Stimulated activated memory B cell treated with anti-CD40 and anti-IgM and Interleukin-4, amounts not matched to agents 10 μg/mL and 1 μg/mL and 100 μg/mL, for 72 hours (primary cell): ENCODE measurements at places on chromosomes 2 and 18.
A peak's percentile ranks its signal among the peaks of the same experiment; 100 is the strongest.

GRCh38 chr2:135121016-135121657 lies 69.0 kb downstream of the RAB3GAP1 start:
- no peak overlapping the region for H3K4me3 ChIP-seq
- no peak for ATAC-seq
- no peak overlapping the region for H3K27ac ChIP-seq
- H3K36me3 ChIP-seq, result peaks cover 51% of the 10 kb centered on the region

DNA sequence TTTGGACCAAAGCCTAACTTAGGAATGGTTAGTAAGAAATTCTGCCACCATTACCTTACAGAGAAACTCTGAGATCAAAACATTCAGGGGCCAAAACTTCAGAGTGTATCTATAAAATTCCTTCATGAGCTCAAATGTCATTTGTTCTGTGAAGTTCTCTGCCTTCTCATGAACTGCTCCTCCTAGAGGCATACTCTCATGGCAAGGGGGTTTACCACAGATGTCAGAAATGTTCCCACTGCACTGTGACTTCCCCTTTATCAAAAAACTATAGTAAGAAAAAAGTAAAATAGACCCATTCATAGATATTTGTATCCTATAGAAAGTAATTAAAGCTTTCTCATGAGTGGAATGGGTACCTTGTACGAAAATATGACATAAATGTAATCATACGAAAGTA lies 68.5 kb downstream of the USP40 start:
- H3K4me1 ChIP-seq, result peaks cover 22% of the 10 kb centered on the region
- H3K27me3 ChIP-seq, result no peaks in the 10 kb centered on the region
- H3K4me3 ChIP-seq, result no peak overlapping the region
- peak overlapping the region; percentile 18 for H3K27ac ChIP-seq
- H3K36me3 ChIP-seq, result peaks cover 53% of the 10 kb centered on the region

GRCh38 chr2:240192661-240193060 lies 52.2 kb upstream of the OTOS start:
- H3K4me1 ChIP-seq, result no peaks in the 10 kb centered on the region
- H3K4me3 ChIP-seq, result no peak overlapping the region
- no peak for ATAC-seq

DNA sequence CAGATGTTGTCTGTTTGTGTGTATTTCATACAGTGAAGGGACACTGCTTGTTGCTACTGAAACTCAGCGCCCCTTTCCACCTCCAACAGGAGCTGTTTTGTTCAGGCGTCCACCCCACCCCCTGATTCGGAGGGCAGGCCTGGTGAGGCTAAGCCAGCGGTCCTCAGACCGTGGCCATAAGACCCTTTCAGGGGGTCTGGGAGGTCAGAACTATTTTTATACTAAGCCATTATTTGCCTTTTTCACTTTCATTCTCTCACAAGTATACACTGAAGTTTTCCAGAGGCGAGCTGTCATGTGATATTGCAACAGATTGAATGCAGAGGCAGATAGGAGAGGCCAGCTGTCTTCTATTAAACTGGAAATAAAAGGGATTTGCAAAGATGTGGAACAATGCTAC lies 39.7 kb upstream of the IGFBP5 start:
- H3K4me3 ChIP-seq, result no peak overlapping the region
- ATAC-seq, result no peak
- H3K27me3 ChIP-seq, result peaks cover 23% of the 10 kb centered on the region
- no peaks in the 10 kb centered on the region for H3K4me1 ChIP-seq

DNA sequence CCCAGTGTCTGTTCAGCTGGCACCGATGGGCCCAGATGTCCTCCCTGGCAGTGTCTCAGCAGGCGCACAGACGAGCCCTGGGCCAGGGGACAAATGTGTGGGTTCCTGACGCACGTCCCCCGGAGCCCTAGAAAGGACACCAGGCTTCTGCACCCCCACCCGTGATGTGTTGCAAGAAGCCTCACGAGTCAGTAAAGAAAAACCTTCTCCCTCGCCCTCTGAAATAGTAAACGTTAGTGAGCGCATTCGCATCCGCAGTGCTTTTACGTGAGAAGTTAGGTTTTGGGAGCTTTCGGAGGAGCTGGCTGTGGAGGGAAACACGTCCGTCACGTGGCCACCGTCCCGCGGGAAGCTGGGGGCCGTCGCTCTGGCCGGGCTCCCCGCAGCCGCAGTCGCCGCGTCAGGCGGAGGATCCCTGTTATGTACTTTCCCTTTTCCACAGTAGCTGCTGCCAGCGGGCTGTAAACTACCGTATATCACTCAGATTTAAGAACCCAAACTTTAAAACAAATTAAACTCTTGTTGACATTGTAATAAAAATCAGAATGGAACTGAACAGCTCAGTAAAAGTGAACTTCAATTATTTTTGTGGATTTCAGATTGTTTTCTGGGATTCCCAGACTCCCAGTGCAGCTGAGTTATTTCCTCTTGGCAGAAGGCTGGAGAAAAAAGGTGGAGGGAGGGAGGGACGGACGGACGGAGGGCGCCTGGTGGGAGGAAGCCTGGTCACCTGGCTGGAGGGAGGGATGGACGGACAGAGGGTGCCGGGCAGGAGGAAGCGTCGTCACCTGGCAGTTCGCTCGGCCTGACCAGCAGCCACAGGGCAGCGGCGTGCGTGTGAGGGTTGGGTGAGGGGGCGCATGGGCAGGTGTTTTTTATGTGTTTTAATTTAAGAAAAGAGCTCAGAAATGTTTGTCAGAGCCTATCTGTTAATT lies 112.1 kb downstream of the NFATC1 start:
- ATAC-seq, result no peak
- peaks cover 53% of the 10 kb centered on the region for H3K36me3 ChIP-seq
- H3K27ac ChIP-seq, result peak overlapping the region; percentile 94
- peak overlapping the region; percentile 68 for H3K4me3 ChIP-seq

- H3K27ac ChIP-seq, result no peak overlapping the region
- no peaks in the 10 kb centered on the region for H3K4me1 ChIP-seq
- H3K36me3 ChIP-seq, result no peaks in the 10 kb centered on the region
- no peak overlapping the region for H3K4me3 ChIP-seq
Observed at GRCh38 chr2:100833331-100833730, 13.4 kb downstream of the NPAS2 start.

- H3K4me1 ChIP-seq, result no peaks in the 10 kb centered on the region
- no peak for ATAC-seq
- no peaks in the 10 kb centered on the region for H3K27me3 ChIP-seq
- peaks cover 4% of the 10 kb centered on the region for H3K36me3 ChIP-seq
- no peak overlapping the region for H3K27ac ChIP-seq
- H3K4me3 ChIP-seq, result no peak overlapping the region
Observed at GRCh38 chr2:29207352-29208148, 92.3 kb downstream of the CLIP4 start.

GRCh38 chr2:76839826-76840225 lies 682.4 kb downstream of the LRRTM4 start:
- no peak overlapping the region for H3K27ac ChIP-seq
- no peaks in the 10 kb centered on the region for H3K4me1 ChIP-seq
- no peak for ATAC-seq

DNA sequence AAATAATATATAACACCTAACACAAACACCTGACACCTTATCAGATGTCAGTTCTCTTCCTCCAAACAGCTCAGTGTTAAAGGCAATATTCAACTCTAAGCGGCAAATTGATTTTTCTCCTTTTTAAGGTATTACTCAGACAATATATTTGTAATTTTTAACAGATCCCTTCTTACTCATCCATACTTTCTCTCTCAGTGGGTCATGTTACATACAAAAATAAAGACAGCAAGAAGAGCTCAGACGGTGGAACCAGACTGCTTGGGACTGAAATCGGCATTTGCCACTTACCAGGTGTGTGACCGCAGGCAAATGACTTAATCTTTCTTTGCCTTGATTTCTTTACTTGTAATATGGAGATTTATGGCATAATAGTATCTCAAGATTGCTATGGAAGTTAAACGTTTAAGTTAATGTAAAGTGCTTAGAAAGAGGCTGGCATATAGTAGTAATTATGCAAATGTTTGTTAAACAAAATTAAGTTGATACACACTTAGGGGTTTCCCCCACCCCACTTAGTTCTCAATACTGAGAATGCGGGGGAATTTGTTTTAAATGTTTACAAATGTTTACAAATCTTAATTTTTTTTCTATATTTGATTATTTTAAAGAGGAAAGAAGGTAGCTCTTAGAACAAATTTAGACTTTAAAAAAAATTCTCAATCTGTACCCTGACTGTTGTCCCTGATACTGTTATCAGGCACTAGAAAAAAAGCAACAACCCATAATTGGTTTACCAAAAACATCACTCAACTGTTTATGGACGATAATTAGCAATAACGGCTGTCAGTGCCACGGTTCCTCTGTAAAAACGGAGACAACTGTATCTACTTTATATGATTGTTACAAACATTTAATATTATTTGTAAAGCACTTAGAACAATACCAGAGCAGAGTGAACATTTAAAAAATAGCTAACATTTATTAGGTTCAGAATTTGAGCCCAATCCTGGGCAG lies 25.6 kb downstream of the MAP3K2 start:
- ATAC-seq, result no peak
- no peaks in the 10 kb centered on the region for H3K27me3 ChIP-seq
- H3K4me3 ChIP-seq, result no peak overlapping the region
- H3K27ac ChIP-seq, result no peak overlapping the region

DNA sequence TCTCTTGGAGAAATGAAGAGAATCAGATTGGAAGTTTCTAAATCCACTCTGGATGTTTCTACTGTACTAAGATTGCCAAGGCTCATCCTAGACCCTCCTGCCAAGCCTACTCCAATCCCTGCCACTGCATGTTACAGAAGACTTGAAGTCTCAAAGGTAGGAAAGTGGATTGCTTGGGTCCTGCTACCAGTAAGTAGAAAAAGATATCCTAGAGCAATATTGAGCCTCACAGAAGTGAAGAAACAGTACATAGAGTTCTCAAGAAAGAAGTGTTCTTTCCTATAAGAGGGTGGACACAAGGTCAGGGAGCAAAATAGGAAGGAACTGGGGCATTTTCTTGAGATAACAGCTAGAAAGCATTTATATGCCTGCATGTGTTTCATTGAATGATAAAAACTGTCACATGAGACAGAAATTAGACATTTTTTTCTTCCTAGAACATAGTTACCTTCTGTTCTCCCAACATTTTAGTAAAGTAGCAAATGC lies 232.9 kb downstream of the RBM43 start:
- no peaks in the 10 kb centered on the region for H3K36me3 ChIP-seq
- ATAC-seq, result no peak
- no peak overlapping the region for H3K27ac ChIP-seq
- no peaks in the 10 kb centered on the region for H3K4me1 ChIP-seq
- H3K27me3 ChIP-seq, result no peaks in the 10 kb centered on the region

- no peak overlapping the region for H3K4me3 ChIP-seq
- no peaks in the 10 kb centered on the region for H3K27me3 ChIP-seq
- no peaks in the 10 kb centered on the region for H3K4me1 ChIP-seq
- no peaks in the 10 kb centered on the region for H3K36me3 ChIP-seq
- no peak overlapping the region for H3K27ac ChIP-seq
- no peak for ATAC-seq
Observed at GRCh38 chr2:53362934-53363333, 404.7 kb upstream of the CHAC2 start.

GRCh38 chr18:45285251-45285650 lies 330.0 kb upstream of the SLC14A2 start:
- no peak overlapping the region for H3K27ac ChIP-seq
- H3K4me3 ChIP-seq, result no peak overlapping the region
- H3K27me3 ChIP-seq, result peaks cover 34% of the 10 kb centered on the region
- no peaks in the 10 kb centered on the region for H3K36me3 ChIP-seq

DNA sequence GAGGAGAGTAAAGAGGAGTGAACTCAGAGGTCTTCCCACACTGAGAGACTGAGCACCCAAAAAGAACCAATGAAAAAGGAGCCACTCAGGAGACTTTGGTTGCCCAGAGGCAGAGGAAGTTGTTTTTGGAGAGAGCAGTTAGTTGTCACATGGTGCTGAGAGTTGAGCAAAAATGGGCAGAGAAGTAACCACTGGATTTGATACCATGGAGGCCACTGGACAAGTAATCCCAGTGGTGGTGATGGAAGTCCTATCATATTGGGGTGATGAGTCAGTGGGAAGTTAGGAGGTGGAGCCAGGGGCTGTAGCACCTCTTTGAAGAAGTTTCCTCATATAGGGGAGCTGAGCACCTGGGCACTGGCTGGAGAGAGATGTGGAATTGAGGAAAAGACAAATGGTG lies 235.8 kb downstream of the TPGS2 start:
- no peak overlapping the region for H3K4me3 ChIP-seq
- ATAC-seq, result no peak
- H3K36me3 ChIP-seq, result no peaks in the 10 kb centered on the region
- H3K27me3 ChIP-seq, result no peaks in the 10 kb centered on the region
- no peaks in the 10 kb centered on the region for H3K4me1 ChIP-seq

GRCh38 chr2:218260742-218261422 lies at the start of gene GPBAR1:
TSS of gene GPBAR1 (plus strand) at chr2:218261015. CDS start at chr2:218262725, 1,710 bp downstream.
- H3K36me3 ChIP-seq, result peaks cover 35% of the 10 kb centered on the region
- H3K27me3 ChIP-seq, result no peaks in the 10 kb centered on the region
- H3K4me3 ChIP-seq, result peak within 1 kb of the TSS; percentile 6
- H3K4me1 ChIP-seq, result peaks cover 97% of the 10 kb centered on the region

GRCh38 chr2:70123051-70123828 lies 36.0 kb downstream of the PCBP1 start:
- no peak for ATAC-seq
- H3K4me1 ChIP-seq, result peaks cover 87% of the 10 kb centered on the region
- H3K4me3 ChIP-seq, result peak overlapping the region; percentile 89
- no peaks in the 10 kb centered on the region for H3K36me3 ChIP-seq
- peak overlapping the region; percentile 100 for H3K27ac ChIP-seq

- H3K27me3 ChIP-seq, result no peaks in the 10 kb centered on the region
- ATAC-seq, result no peak
- no peaks in the 10 kb centered on the region for H3K36me3 ChIP-seq
Observed at GRCh38 chr18:33583901-33584300, 5.9 kb downstream of the ASXL3 start.

GRCh38 chr2:240983996-240984498 lies 14.4 kb upstream of the SNED1 start:
- H3K4me3 ChIP-seq, result no peak overlapping the region
- no peak for ATAC-seq
- peaks cover 43% of the 10 kb centered on the region for H3K27me3 ChIP-seq
- no peaks in the 10 kb centered on the region for H3K36me3 ChIP-seq
- H3K4me1 ChIP-seq, result peaks cover 20% of the 10 kb centered on the region

- ATAC-seq, result no peak
- H3K27me3 ChIP-seq, result no peaks in the 10 kb centered on the region
- no peak overlapping the region for H3K27ac ChIP-seq
- no peaks in the 10 kb centered on the region for H3K36me3 ChIP-seq
- peaks cover 14% of the 10 kb centered on the region for H3K4me1 ChIP-seq
- no peak overlapping the region for H3K4me3 ChIP-seq
Observed at GRCh38 chr2:97701851-97702465, 11.4 kb upstream of the ZAP70 start.
